ENCODE measurements at places on chromosomes 1 and 21.

- DNase-seq = no peak
These were observed 16.7 kb downstream of the ALX3 start for GRCh38 chr1:110053552-110054428.

GRCh38 chr1:109788695-109789521 lies 25.2 kb upstream of the EPS8L3 start:
- no peak for DNase-seq

DNA sequence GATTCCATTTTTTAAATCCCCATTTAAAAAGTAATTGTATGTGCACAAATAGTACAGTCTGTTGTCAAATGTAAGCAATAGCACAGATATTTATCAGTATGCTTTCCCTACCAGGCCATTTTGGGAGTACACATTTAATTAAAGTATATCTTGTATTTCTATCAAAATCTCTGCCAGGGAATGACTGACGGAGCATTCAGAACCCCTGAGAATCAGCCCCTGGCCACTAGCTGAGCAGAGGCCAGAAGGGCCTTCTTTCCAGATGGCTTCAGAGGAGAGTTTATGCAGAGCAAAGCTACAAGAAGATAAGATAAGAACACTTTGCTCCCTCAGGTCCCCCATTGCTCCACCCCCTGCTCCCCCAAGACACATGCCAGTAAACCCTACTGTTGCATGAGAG lies 99.9 kb upstream of the PROX1 start:
- no peak for DNase-seq

GRCh38 chr1:97192872-97193572 lies 471.4 kb downstream of the PTBP2 start:
- DNase-seq = no peak

DNA sequence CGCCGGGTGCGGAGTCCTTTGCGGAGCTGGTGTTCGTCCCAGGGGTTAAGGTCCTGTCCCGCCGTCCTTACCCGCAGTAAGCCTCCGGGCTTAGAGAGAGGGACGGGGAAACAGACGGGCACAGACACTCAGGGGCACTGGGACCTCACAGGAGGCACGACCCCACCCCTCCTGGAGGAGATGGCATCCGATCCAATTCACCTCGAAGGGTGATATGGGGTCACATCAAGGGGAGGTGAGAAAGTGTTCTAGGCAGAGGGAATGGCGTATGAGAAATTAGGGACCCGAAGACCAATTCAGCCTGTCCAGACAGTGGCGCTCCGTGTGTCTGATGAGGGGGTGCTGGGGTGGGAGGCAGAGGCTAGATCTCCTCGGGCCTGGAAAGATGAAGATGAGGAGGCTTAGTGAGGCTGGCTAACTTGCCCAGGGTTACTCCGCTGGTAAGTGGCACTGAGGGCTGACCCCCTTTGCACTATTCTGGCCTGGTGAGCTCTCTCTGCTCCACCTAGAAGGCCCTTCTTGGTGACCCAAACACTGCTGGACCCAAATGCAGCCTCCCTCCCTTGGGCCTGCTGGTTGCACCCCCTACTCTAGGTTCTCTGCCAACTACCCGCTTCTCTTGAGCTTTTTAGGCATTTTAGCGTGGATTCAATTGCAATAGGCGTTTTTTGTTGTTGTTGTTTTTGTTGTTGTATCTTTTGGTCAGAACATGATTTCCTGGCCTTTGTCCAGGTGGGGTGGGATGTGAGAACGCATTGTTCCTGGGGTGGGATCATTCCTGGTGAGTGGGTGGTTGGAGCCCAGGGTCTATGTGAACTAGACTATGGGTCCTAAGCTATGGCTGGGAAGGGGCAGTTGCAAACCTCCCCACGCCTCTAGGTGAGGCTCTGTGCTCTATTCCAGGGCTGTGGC lies 12.3 kb downstream of the BTBD19 start:
- no peak for DNase-seq

DNA sequence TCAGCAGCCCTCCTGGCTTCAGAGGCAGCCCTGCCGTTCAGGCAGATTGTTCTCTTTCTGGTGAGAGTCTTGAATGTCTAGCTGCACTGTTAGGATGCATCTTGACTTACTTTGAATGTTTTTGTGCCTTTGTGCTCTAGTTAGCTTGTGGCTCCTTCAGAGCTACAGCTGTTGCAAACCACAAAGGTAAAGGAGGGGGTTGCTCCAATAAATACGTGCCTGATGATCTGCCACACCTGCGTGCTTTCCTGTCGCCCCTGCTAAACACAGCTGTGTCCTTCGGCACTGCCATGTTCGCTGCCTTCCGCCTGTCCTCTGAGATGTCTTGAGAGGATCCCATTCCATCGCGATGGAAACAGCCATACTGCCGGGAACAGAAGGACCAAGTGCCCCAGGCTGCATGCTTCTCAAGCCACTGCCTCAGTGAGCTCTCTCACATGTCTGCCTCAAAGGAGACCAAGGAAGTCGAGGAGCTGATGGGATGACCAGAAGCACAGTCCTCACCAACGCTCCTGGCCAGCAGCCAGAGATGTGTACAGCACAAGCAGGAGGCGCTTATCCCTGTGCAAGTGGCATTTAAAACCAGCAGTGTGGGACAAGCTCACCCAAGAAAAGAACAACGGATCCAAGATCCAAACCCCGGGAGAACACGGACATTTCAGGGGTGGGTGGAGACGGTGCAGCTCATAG lies 12.0 kb upstream of the SMIM12 start:
- DNase-seq = no peak

Data from NCI-H526 treated with DMSO at 0.1 percent for 48 hours (cell line).